ENCODE measurements at places on chromosomes 2 and 18.
A peak's percentile ranks its signal among the peaks of the same experiment; 100 is the strongest.

DNA sequence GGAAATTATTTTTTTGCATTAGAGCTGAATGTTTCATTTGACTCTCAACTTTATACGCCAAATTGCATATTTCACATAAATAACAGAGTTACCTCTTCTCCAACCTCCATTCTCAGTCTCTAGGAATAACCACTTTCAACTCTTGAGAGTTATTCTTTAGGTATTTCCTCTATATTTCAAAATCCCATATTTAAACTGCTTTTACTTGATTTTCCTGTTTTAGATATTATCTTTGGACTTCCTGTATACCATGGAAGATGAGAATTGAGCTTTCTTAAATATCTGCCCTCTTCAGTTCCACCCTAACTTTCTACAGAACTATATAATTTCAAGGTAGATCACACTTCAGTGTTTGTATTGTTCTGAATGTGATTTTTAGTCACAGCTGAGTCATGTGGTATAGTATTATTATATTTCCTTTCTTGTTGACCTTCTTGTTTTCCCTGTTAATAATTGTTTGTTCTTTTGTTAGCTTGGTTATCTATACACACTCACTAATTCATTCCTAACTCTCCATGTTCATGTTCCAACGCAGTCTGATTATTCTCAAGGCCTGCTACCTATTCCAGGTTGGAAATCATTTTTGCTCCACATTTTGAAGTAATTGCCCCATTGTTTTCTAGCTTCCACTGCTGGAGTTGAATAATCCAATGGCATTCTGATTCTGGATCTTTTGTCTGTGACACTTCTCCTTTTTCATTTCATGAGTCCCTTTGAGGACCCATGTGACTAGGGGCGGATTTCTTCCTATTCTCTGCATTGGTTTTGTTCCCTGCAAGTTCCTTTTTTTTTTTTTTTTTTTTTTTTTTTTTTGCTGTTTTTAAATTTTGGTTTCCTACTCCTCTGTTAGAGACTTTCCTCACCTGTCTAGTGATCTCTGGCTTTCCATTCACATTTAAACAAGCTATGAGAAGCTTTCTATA is 156.8 kb upstream of the RBMS1 start:
- no peak for DNase-seq

DNA sequence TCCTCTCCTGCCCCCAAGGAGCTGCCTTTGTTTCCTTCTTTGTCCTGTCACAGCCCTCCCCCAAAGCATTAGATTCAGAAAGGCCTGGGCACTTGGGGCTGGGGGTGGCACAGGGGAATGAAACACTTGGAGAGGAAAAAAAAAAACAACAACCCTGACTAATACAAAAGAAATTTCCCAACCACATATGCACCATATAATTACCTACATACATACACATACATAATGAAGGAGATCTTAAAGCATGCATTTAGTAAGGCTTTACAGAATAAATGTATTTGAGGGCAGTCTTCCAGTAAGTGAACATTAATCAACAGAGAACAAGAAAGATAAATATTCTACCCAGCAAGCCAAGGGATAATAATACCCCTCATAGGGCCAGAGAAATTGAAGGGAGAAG is 70.0 kb upstream of the PPP1CB start:
- peak; percentile 80 for DNase-seq

- DNase-seq: no peak
Observed at GRCh38 chr2:218245214-218245613, 15.6 kb upstream of the GPBAR1 start.

GRCh38 chr2:99338029-99338585 is 918 bp downstream of the EIF5B start:
- no peak for DNase-seq

DNA sequence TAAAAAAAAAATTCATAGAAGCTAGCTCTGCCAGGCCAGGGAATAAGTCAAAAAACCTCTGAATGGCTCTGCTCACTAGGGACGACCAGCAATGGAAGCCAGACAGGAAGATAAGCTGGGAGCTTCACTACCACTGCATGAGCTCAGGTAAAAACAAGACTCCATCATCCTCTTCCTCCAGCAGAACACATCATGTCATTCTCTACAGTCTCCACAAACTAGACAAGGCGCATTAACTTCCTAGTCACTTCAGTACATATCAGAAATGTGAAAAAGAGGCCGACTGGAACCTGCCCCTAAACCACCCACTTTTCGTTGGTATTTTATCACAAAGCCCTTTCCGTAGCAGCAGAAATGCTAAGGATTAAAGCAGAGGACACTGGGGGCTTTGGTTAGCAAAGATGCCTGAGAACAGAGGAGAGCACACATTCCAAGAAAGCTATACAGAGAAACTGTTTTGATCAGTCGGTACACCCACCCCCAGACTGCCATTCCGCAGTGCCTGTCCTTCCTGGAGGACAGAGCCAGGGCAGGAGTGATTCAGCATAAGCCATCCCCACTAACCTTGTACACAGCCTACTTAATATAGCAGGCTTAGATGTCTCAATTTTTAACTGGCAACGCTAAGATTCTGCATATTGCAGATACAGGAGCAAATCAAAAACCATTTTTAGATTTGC is 53.4 kb downstream of the AAK1 start:
- no peak for DNase-seq

GRCh38 chr2:42812899-42813479 is 20.6 kb upstream of the HAAO start:
- DNase-seq: no peak

GRCh38 chr2:72112981-72113846 is 34.4 kb downstream of the CYP26B1 start:
- DNase-seq: no peak

GRCh38 chr2:98746426-98746825 is 15.5 kb upstream of the MGAT4A start:
- no peak for DNase-seq

GRCh38 chr2:136104977-136105376 is 13.0 kb downstream of the CXCR4 start:
- DNase-seq: no peak

GRCh38 chr18:68874361-68874760 is 76.5 kb downstream of the CCDC102B start:
- DNase-seq: no peak

DNA sequence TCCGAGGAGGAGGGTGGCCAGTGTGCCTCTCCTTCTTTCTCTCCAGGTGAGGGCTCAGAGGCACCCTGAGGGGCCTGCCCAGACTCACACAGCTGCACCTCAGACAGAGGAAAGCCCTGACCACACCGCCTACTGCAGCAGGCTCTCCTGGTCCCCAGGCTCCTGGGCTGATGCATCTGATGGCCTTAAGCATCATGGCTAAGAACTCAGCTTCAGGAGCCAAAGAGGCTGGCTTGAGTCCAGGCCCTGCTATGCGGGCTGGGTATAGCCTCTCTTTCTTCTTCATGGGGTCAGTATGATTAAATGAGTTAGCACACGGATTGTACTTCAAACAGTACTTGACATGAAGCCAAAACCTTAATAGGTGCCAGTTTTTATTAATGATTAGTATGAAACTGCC is 89.6 kb downstream of the TGFA start:
- no peak for DNase-seq

DNA sequence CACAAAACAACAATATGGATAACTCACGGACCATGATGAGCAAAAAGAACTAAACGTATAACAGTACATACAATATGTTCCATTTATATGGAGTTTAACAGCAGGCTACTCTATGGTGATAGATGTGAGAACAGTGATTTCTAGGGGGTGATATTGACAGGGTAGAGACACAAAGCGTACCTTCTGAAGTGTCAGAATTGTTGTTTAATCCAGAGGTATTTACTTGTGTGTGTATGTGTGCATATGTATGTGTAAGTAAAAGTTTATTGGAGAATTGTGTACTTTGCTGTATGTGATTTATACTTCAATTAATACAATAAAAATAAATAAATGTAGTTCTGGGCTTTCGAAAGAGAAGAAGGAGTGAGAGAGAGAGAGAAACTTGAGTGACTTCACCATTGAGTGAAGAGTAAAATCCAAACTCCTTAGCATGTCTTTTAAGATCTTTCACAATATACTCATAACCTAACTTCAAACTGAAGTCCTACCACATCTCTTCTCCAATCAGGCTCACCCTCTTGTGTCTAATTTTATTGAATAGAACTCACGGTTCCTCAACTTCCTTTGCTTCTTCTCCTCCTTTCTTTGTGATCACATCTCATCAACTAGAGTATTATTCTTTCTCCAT is 126.0 kb upstream of the KLF7 start:
- no peak for DNase-seq

DNA sequence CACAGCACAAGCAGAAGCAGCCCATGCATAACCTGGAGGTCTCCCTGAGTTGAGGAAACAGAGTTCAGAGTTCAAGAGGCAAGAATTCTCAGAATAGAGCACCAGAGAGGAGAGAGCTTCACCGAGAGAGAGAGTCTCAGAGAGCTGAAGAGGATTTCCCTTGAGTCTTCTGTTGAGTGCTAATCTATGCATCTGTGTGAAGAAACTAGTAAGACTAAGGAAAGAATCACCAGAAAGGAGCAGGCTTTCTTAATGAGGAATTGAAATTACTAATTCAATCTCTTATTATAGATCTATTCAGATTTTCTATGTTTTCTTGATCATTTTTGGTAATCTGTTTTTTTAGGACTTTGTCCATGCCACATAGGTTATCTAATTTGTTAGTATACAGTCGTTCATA is 89.3 kb upstream of the CTAGE1 start:
- DNase-seq: no peak

GRCh38 chr2:217946051-217946450 is 56.7 kb downstream of the TNS1 start:
- no peak for DNase-seq

DNA sequence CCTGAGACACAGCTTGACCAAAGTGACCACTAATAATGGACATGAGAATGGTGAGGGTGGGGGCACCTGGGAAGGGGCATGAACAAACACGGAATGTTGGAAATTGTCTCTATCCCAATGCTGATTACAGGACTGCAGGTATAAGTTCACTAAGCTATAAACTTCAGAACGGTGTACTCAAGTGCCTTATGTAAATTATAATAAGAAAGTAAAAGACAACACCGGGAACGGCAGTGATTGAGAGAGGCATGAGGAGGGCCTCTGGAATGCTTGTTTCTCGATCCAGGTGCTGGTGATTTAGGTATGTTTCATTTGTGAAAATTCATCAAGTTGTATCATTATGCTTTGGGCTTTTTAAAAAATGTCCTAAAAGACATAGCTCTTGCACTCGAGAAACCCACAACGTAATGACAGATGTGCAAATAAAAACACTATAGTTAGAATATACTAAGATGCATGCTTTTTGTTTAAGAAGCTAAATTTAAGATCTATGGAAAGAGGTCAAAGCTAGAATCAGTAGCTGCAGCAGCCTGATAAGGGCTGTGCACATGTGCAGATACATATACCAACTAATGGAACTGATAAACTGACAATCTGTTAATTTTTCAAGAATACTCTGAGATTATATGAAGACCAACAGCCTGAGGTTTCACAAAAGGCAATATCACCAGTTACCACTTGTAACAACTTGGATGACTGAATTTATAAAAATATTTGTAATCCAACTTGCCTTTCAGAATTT is 7.6 kb downstream of the HIBCH start:
- no peak for DNase-seq

GRCh38 chr2:22829791-22830190 is 555.2 kb upstream of the KLHL29 start:
- DNase-seq: no peak

DNA sequence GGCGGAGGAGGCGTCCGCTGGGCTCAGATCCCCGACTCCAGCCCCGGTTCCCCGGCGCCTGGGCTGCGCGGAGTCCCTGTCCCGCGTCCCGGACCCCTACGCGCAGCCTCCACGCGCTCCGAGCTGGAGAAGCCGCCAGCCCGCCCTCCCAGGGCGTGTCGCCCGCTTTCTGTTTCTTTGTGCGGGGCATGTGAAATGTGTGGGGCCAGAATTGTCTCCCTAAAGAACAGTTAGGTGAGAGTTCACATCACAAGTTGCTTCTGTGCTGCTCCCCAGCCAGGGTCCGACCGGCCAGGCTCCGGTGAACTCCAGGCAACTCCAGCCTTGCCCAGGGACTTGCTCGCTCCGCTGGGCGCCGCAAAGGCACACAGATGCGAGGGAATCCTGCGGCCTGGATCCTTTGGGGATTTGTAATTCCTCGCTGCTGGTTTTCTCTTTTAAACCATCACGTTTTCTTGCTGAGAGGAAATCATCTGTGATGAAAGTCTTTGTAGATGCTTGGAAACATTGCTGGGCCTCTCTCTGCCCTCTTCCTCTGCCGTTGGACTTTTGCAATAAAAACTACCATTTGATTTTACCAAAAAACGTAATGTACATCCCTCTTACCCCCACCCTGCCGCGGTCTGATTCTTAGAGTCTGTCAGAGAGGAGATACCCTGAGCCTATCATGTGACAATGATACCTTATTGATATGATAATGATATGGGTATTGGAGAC is 631 bp downstream of the GYPC start:
- DNase-seq: peak; percentile 44

DNA sequence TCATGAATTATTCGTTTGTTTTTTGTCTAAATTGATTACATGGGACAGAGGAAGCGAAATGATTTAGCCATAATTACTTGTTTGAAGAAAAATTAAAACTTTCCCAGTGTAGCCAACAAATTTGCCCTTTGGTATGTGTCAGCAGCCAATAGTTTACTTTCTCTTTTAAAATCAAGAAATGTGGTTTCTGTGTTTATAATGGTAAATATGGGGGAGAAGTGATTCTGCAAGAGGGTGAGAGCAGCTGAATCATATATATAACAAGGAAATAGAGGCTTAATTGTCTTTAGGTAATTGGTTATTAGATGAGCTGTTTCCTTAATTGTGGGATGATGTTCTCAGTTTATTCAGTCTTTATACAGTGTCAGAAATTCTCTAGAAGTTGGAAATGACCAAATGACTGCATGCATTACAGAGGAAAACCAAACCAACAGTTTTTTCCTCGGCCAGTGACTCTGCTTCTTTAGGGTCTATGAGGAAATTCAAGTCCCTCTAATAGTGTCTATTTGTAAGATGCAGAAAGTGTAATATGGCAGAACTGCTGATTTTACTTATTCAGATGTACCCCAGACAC is 132.9 kb downstream of the AGPS start:
- no peak for DNase-seq

GRCh38 chr18:28189400-28190239 is 12.7 kb upstream of the CDH2 start:
- DNase-seq: peak; percentile 64

DNA sequence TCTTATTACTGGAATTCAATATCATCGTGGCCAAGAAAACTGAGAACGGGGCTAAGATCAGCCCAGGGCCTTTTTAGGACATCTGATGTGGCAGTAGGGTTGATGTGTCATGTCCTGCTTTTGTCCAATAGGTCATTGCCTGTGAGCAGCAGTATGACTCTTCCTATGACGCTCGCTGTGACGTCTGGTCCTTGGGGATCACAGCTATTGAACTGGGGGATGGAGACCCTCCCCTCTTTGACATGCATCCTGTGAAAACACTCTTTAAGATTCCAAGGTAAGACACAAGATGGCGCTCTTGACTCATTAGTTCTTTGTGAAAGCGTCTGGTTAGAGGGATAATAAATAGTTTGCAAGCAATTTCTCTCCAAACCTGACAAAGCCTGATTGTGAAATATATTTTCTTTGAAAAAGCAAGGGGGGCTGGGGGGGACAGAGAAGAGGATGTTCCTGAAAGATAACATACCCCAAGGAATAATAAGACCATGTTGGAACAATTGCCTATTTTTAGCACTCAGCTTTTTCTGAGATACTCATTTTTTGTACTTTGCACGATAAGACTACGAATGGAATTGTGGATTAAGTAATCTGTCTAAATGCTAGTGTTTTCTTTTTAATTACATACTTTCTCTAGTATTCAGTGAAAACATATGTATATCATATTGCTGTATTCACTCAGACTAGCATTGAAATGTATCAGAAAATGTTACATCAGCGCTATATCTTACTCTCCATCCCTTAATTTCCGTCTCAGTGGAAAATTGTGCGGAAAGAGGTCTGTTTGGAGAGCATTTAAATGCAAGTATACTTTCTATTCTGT is 58.1 kb downstream of the MYO3B start:
- DNase-seq: peak; percentile 47
